A549 (cell line): ENCODE measurements at places on chromosomes 3 and 15.

- DNase-seq = no peak
Observed at GRCh38 chr3:114872050-114872449, 275.0 kb downstream of the ZBTB20 start.

GRCh38 chr15:35777061-35777460 lies 231.1 kb upstream of the DPH6 start:
- DNase-seq = no peak

- no peak for DNase-seq
Observed at GRCh38 chr3:134563601-134564000, 77.7 kb downstream of the CEP63 start.

GRCh38 chr3:3260870-3261269 lies 81.4 kb upstream of the CRBN start:
- DNase-seq = no peak

DNA sequence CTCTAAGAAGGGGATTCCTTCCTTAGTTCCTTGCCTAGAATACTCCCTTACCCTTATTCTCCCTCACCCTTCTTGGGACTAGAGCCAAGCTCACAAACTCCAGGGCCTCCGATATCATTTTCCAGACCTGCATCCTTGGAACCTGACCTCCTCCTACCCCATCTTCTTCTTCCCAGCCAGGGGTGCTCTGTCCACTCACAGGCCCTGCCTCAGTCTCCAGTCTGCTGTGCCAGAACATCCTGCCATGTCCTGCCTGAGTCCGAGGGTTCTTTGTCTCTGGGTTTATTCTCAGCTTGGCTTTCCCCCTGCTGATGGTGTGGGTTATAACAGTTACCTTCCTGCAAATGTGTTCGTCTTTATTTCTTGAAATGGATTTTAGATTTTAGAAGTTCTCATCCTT lies 59.9 kb upstream of the MCF2L2 start:
- DNase-seq = no peak

DNA sequence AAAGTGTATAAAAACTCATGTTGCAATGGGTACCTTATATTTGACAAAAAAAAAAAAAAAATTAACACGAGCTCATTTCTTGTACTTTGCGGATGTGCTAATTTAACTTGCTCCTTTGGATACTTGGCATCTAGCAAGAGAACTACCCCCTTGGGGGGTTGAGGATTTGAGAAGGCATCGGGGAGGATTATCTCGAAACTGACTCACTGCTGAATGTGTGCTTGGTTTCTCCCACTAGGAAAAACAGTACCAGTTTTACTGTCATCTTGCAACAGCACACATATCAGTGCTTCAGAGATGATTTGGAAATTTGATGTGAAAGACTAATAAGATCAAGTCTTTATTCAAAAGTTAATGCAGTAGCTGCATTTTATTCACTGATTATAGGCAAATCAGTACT lies 891 bp downstream of the EXOG start:
- no peak for DNase-seq
